Thymus (tissue), 14 donors: ENCODE measurements at places on chromosomes 11 and 22. TPM values are rescaled to one million over a fixed set of nuclear protein-coding genes. Genes with fewer than 3 reads are reported as not detected.

TTC28 gene
- polyA plus RNA-seq: 2.0 TPM

SPDYC gene
- polyA plus RNA-seq: 0.11 TPM

NXPE1 gene
- not detected for polyA plus RNA-seq

KIRREL3 gene
- 0.09 TPM for polyA plus RNA-seq

IFITM10 gene
- polyA plus RNA-seq: 0.80 TPM

HTR3B gene
- 0.11 TPM for polyA plus RNA-seq

KRTAP5-10 gene
- polyA plus RNA-seq: 0.16 TPM
